NCI-H1930 (cell line): ENCODE measurements at places on chromosomes 2 and 18.

- DNase-seq: peak; percentile 32
Measured at GRCh38 chr2:219041252-219041651, at the start of gene CFAP65. Gene CFAP65 (minus strand): TSS chr2:219041516. CDS start chr2:219039048, 2,468 bp downstream.

DNA sequence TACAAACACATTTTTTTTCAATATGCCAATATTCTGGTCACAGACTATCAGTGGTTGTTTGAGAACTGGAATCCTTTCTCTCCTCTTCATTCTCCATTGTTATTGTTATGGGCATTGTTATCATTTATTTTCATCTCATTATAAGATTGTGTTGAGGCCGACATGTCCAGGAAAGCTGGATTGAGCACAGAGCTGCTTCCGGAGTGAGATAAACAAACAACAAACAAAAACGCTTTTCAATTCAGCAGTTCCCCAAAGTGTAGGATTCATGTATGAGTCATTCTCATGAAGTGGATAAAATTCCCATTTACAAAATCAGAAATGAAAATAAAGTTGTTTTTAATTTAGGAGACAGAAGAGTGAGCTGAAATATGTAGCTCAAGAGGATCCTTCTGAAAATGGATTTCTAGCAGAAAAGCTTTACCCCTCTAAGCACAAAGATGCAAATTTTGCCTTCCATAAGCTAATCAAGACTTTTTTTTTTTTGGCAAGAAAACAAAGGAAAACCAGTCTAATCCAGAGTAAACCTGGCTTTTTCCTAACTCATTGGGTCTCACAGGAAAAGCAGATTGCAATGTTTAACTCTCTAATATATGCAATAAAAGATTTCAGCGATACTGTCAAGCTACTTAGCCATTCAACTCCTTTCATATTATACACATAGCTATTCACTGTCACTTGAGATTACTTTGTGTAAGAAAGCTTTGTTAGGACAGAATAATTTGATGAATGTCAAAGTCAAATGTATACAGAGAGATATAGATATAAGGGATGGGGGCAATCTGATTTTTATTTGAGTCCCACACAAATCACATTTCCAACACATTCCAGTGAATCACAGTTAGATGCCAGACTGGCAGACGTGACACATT is 1441.7 kb upstream of the CELF4 start:
- DNase-seq: no peak

DNA sequence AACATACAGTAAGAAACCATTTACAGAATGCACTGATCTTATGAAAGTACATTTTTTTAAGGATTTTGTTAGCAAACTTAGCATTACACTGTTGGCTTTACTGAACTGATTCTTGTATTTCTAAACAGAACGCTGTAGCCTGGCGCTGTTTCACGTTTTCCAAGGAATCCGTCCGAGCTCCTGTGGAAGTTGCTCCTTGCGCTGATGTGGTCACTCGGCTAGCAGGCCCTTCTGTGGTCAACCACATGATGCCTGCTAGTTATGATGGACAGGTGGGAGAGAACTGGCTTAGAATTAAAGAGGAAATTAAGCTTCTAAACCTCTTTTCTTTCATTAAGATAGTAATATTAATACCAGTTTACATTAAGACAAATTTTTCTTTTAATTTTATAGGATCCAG is 76.8 kb downstream of the CEP192 start:
- DNase-seq: no peak

DNA sequence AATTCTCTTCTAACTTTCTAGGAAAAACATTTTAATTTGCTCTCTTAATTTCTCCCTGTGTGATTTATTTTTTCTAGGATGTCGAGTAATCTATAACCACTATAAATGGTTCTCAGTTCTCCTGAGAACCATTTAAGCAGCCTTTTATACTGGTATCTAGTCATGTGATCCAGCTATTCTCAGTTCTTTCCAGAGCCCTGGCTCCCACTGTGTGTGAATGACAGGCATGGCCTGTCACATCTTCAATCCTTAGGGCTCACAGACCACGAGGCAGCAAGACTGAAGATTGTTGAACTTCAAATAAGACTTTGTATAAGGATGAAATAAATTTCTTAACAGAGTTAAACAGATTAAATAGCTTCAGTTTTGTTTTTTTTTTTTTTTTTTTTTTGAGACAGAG is 219.4 kb downstream of the HNMT start:
- DNase-seq: no peak

DNA sequence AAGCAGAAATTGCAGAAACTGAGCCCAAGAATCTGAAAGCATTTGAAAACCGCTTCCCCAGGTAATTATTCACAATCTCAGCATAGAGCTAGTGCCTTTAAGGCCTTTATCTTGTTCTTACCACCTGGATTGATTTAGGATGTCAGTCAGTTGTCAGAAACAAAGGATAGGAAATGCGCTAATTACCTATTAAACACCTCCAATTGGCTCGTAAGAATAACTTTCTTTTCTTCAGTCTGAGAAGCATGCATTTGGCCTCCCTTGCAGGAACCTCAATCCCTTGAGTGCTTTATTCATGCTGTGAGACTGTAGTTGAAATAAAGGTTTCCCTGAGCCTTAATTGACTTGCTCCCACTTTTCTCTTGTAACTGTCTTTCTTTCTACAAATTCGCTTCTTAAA is 400.3 kb upstream of the LRATD1 start:
- DNase-seq: no peak

DNA sequence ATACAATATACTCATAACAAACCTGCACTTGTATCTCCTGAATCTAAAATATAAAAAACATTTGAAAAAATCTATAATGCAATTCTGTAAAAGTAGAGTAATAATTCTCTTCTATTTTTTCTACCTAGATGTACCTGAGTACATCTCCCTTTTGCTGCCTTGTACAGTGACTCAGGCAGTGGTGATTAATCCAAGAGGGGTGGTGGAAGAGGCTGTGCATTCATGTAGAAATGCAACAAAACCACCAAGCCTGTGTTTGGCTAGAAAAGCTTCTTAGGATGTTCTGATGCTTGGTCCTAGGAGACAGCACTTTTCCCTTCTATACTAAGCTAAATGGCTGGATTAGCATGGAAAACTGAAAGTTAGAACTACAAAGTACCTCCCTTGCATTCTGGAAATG is 245.8 kb downstream of the DPP10 start:
- no peak for DNase-seq

- no peak for DNase-seq
Measured at GRCh38 chr2:100747996-100748615, 71.8 kb upstream of the NPAS2 start.

- DNase-seq: no peak
Measured at GRCh38 chr2:109102588-109103233, 26.3 kb upstream of the SH3RF3 start.

DNA sequence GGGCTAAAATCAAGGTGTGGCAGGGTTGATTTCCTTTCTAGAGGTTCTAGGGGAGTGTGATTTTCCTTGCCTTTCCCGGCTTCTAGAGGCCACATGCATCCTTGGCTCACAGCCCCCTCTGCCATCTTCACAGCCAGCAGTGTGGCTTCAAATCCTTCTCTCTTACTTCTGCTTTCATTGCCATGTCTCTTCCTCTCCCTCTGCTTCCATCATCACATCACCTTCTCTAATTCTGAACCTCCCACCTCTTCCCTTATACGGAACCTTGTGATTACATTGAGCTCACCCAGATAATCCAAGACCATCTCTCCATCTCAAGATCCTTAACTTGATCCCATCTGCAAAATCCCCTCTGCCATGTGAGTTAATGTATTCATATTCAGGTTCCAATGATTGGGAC is 56.2 kb upstream of the RMDN2 start:
- DNase-seq: no peak

GRCh38 chr2:215435870-215436704 is at the start of gene FN1:
Gene FN1 (minus strand): TSS chr2:215436068. CDS start chr2:215435802, 266 bp downstream.
- DNase-seq: peak; percentile 50

DNA sequence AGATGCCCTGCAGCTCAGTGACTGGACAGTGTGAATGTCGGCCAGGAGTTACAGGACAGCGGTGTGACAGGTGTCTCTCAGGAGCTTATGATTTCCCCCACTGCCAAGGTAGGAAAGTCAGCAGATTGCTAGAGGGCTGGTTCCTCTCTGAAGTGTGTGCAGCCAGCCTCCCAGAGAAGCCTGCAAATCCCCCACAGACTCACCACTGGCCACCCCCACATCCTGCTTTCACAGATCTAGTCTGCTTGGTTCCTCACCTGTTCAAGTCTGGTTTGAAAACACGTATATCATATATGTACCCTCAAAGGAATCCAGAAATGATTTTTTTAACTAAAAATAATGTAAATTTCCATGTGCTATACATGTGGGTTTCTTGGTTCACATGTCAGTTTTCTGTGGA is 121.1 kb downstream of the LAMA3 start:
- DNase-seq: no peak

GRCh38 chr2:44392338-44392943 is 30.7 kb downstream of the CAMKMT start:
- peak; percentile 23 for DNase-seq

DNA sequence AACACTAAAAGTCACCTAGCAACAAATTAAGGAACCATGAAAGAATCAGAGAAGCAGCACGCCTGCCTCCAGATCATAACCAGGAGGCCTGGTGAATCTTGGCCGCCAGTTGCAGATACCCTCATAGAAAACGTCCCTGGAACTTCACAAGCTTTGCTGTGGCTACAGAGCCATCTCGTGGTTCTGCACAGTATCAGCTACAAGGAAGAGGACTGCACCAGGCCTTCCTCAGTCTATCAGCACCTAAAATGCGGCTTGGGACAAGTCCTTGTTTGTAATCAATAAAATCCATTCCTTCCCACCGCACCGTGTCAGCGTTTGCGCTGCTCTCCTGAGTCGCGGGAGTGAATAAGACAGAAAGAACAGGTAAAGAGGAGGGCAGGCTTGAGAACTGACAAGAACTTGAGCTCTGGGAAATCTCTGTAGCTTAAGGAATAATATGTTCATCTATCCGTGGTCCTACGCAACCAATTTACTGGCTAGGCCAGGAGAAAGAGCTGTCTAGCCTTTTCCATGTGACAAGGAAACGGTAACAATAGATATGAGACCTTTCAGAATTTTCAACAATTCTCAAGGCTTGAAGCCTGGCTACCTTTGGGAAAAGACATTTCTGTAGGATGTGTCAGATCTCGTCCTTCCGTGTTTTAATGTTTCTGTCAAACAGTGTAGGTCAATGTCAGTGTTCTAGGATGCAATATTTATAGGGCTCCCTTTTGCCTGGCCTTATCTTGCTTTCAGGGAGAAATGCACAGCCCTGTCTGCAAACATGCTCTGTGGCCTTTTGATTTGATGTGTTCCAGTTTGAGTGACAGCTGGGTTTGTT is 128.5 kb upstream of the RAB12 start:
- peak; percentile 44 for DNase-seq

DNA sequence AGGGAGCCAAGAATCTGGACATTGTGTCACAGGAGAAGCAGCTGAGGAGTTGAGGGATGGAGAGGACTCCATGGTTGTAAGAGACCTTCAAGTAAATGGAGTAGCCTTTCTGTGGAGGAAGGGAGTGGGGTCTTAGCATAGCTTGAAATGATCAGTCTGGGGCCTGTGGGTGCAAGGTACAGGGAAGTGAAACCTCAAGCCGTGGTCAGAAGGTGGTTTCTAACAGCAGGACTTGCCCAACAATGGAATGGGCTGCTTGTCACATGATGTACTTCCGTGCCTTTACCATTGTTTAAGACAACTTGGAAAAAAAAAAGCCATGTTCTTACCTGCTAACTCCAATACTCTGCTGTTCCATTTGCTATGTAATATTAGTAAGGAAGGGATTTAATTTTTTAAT is 140.7 kb downstream of the LDLRAD4 start:
- DNase-seq: no peak

DNA sequence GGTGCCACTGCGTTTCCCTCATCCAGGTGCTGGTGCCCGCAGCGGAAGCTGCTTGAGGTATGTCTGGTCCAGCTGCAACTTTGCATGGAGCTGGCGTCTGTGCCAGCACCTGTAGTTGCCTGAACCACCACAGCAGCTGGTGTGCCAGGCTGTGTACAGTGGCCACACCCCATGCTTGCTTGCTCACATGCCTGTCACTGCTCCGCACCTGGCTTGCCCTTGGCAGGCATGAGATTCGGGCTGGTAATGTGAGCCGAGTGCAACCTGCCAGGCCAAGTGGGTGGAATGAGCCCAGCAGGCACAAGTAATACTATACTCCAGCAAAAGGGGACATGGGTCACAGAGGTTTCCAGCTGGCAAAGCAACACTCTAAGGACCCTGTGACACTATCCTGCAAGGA is 1123.3 kb upstream of the ACVR2A start:
- no peak for DNase-seq

- DNase-seq: no peak
Measured at GRCh38 chr2:98072442-98072841, 14.5 kb upstream of the VWA3B start.

DNA sequence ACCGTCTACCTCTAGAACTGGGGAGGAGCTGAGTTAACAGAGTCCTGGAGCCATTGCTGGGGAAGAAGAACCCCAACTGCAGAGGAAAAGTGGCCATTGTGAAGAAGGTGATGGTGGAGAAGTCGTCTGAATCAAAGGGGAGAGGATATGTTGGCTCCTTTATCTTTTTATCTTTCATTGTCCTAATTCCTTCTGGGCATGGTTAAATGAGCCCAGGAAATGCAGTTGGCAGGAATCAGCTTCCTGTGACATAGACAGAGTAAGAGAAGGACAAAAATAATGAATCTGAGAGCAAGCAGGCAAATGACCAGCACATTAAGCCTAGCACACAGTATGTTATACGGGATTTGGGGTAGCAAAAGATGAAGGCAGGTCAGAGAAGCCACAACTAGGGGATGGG is 16.0 kb upstream of the ACTR3 start:
- no peak for DNase-seq

DNA sequence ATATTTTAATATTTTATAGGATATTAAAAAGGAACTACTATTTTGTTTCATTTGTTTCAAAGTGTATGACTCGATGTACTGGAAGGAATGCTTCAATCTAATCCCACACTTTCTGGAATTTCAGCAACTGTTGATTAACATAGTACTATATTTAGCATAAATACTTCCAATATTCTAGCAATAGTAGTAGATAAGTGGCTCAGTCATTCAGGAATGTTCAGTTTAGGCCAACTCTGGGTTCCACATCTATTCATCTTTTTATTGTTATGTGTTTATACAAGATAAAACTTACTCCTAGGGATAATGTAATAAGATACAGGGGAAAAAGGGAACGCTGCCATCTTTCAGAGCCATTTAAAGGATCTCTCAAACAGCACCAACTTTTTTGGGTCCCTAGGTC is 22.3 kb upstream of the ORC2 start:
- no peak for DNase-seq

GRCh38 chr18:68102117-68102516 is 585.6 kb upstream of the DSEL start:
- no peak for DNase-seq

DNA sequence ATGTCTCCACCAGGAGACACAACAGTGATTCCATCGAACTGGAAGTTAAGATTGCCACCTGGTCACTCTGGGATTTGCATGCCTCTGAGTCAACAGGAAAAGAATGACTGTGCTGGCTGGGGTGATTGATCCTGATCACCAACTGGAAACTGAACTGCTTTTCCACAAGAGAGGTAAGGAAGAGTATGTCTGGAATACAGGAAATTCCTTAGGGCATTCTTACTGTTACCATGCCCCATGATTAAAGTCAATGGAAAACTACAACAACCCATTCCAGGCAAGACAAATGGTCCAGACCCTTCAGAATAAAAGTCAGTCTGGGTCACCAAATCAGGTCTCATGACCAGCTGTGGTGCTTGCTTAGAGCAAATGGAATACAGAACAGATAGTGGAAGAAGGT is 12.0 kb upstream of the DDX1 start:
- DNase-seq: no peak

- DNase-seq: no peak
Measured at GRCh38 chr2:15223887-15224286, 337.2 kb downstream of the NBAS start.

- DNase-seq: no peak
Measured at GRCh38 chr18:8966821-8967220, 135.7 kb upstream of the NDUFV2 start.
